Right hindlimb (tissue), 1 donor: ENCODE measurements at places on chromosomes 2 and 18.

DNA sequence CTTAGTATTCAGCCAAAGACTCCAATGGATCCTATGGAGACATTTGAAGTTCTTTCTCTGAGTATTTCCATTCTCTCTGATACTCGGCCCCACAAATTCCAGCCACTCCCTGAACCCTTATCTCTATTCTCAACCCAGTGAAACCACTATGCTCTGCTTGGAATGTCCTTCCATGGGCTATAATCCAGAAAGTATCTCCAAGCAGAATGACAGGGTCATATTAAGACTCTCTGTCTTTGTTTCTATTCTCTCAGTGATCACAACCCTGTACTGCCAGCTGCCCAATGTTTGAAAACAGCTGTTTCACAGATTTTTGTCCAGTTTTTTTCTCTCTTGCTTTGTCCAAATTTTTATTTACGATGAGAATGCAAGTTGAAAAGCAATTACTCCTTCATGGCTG lies 21.9 kb downstream of the CHMP3 start:
- DNase-seq, result no peak

DNA sequence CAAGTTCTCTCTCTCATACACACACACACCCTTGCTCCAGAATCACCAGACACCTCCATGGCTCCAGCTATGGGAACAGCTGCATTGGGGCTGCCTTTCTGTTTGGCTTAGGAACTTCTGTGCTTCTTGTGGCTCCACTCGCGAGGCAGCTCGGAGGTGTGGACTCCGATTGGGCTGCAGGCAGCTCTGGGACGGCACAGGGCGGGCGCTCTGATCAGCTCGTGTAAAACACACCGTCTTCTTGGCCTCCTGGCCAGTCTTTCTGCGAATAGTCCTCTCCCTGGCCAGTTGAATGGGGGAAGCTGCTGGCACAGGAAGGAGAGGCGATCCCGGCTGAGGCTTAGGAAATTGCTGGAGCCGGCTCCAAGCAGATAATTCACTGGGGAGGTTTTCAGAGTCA lies 22.4 kb downstream of the FOSL2 start:
- peak; percentile 39 for DNase-seq

- DNase-seq, result no peak
These were observed 296 bp downstream of the TTC21B start for GRCh38 chr2:165953306-165953654.

- no peak for DNase-seq
These were observed 318.2 kb downstream of the TNS1 start for GRCh38 chr2:217684431-217685254.

DNA sequence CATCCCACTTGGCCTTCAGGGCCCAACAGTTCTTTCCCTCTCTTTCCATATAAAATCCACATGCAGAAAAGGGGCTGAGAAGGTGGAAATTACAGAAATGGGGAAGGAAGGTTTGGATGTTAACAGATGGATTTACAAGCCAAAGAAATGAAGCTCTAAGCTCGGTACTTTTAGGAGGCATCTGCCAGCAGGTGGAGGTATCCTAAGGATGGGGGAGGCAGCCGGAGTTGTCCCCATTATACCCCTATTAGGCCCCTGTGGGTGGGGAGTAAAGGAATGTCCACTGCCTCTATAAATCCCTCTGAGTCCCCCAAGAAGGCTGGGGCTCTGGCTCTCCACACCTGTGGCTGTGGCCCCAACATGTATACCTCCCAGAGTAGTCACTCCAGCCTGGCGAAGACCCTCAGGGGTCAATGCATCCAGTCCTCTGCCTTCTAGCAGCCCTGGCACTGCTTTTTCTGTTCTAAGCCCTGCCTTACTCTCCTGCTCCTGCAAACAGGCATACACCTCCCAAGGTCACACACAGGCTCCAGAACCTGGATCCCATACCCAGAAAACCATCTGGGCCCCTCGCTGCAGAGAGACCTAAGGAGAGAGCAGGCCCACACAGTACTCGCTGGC lies 1.2 kb downstream of the FBXO41 start:
- no peak for DNase-seq

GRCh38 chr2:165443511-165443910 lies 26.0 kb upstream of the CSRNP3 start:
- DNase-seq, result no peak

DNA sequence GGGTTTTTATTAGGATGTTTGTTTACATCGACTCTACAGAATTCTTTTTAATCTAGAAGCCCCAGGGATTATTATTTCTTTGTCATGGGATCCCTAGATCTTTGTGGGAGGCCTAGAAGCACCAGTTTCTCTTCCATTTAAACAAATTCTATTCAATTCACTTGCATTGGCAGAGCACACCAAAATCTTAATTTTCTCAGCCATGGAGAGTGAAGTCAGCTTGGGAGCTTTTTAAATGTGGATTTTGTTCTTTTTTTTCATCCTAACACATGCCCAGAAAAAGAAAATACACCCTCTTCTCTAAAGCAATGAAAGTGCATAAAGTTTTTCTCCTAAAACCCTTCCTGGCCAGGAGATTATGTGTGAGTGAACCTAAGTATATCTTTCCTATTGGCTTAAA lies 38.5 kb downstream of the CDCA7 start:
- DNase-seq, result no peak

GRCh38 chr18:62009521-62009920 lies 116.7 kb upstream of the RNF152 start:
- DNase-seq, result no peak

DNA sequence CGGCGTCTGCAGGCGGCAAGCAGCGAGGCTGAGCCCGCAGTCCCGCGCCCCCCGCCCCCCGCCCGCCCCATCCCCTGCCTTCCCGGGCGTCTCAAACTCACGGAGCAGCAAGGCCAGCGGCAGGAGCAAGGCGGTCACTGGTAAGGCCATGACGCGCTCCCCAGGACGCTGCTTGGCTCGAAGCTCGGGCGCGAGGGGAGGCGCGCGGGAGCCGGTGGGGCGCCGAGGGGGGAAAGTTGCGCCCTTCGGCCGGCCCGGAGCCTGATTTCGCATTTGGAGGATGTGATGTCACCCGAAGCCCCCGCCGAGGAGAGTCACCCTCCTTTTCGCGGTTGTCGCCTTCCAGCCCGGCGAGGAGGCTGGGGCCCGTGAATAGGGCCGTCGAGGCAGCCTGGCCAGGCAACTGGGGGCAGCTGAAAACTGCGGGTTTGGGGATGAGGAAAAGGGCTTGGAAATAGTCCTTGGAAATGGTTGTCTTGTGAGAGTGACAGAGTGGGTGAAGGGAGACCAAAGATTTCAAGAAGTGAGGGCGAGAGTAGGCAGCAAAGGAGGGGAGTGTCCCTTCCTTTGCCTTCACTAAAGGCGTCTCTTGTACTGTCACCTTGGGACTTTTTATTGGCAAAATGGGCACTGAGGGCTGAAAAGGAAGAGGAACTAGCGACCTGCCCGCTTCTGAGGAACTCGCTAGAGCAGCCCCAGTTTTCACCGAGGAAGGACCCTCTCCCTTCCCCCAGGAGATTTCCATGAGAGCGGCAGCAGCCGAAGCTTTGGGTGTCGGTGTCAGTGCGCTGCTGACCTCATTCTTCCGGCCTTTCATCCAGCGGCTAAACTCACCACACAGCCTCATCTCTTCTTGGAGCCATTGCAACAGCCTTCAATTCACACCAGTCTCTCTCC lies at the start of gene CD8A:
TSS of gene CD8A (minus strand) at position 238 of the 897 bp plus-strand sequence. CDS start at position 150, 88 bp downstream.
- no peak for DNase-seq
